ENCODE measurements at places on chromosomes 12 and 14.

GRCh38 chr14:24430682-24431568 lies 1.2 kb downstream of the KHNYN start:
- no peak for DNase-seq

DNA sequence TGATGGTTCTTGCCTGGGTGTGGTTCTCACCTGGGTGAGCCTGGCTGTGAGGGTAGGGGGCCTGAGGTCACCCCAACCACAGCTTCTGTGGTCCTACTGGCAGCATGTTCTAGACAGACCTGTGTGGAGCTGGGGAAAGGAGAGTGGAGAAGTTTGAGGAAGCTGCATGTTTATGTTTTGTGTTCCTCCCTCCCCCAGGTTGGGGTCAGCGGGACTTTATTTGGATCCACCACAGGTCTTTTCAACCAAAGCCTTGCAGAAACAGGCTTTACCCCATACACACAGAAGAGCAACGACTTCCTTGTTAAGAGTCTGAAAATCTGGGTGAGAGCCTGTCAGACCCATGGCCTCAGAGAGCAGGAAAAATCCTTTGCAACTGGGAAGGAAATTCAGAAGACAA lies 5.6 kb downstream of the CD9 start:
- DNase-seq, result no peak

GRCh38 chr14:101865288-101865687 lies 99.1 kb upstream of the DYNC1H1 start:
- no peak for DNase-seq

GRCh38 chr12:93982771-93983315 lies 165.5 kb upstream of the PLXNC1 start:
- peak; percentile 26 for DNase-seq

- DNase-seq, result peak; percentile 35
These were observed 13.2 kb upstream of the SERPINA3 start for GRCh38 chr14:94598816-94599655.

- DNase-seq, result no peak
These were observed 67.5 kb upstream of the SLC35F4 start for GRCh38 chr14:57933349-57933748.

- DNase-seq, result no peak
These were observed 332.9 kb downstream of the PCNX1 start for GRCh38 chr14:71240171-71240570.

- no peak for DNase-seq
These were observed 79.6 kb upstream of the PSMA6 start for GRCh38 chr14:35212471-35213142.

DNA sequence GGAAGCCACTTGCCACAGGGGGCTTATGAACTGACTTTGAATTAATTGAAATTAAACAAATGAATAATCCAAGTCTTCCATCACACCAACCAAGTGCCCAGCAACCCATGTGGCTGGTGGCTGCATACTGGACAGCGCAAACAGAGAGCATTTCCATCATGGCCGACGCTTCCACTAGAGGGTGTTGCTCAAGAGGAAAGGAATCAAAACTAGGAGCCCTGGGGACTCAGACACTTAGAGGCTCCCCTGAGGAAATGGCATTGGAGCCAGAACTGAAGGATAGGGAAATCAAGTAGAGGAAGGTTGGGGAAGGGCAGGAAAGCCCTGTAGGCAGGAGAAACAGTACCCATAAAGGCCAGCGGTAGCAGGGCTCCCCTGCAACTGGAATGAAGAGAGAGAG lies 50.6 kb upstream of the NUAK1 start:
- no peak for DNase-seq

DNA sequence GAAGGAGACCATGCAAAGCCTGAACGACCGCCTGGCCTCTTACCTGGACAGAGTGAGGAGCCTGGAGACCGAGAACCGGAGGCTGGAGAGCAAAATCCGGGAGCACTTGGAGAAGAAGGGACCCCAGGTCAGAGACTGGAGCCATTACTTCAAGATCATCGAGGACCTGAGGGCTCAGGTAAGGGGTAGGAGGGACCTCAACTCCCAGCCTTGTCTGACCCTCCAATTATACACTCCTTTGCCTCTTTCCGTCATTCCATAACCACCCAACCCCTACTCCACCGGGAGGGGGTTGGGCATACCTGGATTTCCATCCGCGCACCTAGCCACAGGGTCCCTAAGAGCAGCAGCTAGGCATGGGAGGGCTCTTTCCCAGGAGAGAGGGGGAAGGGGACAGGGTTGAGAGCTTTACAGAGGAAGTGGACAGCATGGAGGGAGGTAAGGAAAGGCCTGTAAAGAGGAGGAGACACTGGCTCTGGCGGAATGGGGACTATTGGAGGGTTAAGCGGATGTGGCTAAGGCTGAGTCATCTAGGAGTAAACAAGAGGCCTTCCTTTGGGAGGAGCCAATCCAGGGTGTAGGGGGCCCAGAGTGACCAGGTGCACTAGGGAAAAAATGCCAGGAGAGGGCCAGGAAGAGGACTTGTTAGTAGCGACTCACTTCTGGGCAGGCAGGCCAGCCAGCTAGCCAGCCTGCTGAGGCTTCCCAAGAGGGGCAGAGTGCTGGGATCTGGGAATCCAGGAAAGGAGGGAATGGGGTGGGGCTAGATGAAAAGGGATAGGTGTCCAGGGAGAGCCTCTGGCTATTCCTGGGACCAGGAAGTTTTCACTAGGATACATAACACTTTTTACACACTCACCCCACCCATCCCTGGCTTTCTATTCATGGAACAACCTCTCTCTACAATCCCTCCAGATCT lies 754 bp downstream of the KRT18 start:
- no peak for DNase-seq
